ENCODE measurements at places on chromosomes 3 and 15. TPM values are rescaled to one million over a fixed set of nuclear protein-coding genes. Genes with fewer than 3 reads are reported as not detected.

GOLGA8S gene
- total RNA-seq, result 0.05 TPM

DNA sequence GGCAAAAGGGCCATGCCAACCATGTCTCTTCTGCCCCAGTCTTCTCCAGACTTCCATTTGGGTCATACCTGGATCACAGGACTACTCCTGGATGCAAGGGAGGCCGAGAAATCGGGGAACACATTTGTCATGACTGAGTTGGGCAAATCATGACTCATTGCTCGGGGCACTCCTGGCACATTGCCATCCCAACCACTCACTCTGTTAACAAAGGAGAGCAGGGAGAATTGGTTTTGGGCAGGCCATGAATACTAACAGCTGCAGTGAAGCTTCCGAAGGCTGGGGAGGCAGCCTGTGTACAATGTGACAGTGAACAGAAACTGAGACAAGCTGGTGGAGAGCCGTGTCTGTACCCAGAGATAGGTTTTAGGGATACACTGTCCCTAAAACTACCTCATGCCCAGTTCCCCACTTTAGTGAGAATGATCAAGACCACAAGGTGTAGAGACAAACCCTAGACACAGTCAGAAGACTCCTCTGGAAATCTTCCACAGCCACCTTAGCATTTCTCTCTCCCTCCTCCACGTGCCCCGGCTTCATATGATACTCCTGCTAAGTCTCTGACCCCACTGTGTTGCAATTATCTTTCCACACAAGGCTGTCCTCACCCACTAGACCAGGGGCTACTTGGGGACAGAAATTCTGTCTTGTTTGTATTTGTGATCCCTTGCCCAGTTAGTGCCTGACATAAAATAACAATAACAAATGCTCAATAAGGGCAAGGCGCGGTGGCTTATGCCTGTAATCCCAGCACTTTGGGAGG, 10.5 kb upstream of the BUB1B start:
- no peak for DNase-seq

GRCh38 chr3:16180737-16181134, 6.3 kb downstream of the GALNT15 start:
- no peak for DNase-seq

- DNase-seq, result no peak
Measured at GRCh38 chr3:156551746-156552145, 3.2 kb downstream of the SSR3 start.

KIF23 gene
- total RNA-seq, result 68.8 TPM

- DNase-seq, result no peak
Measured at GRCh38 chr3:136893848-136894443, 31.9 kb downstream of the NCK1 start.

DNA sequence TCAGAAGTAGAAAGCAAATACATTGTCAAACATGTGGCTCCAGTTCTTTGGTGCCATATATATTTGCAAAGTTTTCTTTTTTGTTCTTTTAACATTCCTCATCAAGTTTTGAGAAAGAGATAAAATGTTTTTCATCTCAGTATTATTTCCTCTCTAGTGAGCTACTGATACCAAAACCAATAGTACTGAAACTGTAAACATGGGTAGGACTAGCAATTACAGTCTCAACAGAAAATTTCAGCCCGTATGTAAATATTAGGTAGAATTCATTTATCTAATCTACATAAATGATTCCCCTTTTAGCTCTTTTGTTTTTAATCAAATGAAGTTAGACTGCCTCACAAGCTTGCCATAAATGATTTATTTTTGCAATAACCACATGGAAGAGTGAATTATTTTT, 21.4 kb downstream of the SECISBP2L start:
- no peak for DNase-seq

DNA sequence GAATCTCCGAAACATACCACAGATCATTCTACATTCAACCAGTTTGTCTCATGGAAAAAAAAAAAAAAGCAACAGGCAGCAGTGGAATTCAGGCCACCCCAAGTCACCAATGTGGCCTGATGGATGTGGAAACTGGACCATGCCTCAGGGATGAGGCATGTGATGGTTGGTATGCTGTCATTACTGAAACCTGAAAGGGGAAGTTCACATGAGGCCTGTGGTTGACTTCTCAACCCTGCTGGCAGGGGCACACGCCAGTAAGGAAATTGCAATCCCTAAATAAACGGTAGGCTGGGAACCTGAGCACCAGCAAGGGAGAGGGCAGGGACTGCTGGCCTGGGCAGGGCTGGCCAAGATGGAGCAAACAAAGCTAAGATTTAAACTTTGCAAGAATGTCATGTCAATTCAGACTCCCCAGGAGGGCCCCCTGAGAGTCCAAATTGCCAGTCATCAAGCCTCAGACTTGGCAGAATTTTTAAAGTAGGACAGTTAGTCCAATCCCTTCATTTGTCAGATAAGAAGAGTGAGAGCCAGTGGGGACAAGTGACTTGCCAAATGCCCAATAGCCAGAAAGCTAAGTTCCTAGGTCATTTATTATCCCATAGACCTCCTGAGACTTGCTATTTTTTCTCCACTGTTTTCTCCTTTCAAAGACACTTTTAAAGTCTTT, 310.4 kb downstream of the ERC2 start:
- DNase-seq, result no peak

DNA sequence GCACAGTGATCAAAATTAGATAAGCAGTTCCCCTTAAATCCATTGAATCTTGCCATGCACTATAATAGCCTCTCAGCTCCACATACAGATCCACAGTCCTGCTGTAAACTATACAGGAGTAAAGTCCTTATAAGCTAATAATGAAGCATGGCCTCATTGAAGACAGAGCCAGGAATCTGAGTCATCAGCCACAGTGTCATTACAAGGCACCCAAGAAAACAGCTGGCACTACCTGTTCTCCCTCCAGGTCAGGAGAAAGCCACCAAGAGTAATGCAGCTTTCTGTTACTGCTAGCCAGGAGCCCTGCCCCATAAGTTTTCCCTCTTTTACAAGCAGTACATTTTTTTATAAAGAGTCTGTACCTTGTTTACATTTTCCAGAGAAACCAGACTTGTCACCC, 27.3 kb downstream of the WDR49 start:
- DNase-seq, result no peak

- no peak for DNase-seq
Measured at GRCh38 chr3:177742273-177742672, 545.0 kb upstream of the TBL1XR1 start.

GRCh38 chr15:81889485-81889881, 156.3 kb downstream of the MEX3B start:
- no peak for DNase-seq

DNA sequence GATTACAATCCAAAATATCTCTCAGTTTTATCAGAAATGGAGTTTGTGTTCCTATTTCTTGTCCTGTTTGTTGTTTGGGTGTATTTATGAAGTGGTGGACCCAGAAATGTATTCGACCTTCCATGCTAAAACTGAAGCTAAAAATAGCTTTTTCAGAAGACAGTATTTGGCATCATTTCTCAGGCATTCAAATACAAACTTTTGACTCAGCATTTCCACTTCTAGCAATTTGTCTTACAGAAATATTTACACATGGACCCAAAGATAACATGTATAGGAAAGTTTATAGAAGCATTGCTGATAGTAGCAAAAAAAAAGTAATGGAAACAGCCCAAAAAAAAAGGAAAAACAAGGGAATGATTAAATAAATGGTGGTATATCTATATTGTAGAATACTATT, 156.3 kb downstream of the HCN4 start:
- no peak for DNase-seq

KBTBD8 gene
- total RNA-seq, result 6.8 TPM

SLC9A9 gene
- total RNA-seq, result 0.33 TPM

DNA sequence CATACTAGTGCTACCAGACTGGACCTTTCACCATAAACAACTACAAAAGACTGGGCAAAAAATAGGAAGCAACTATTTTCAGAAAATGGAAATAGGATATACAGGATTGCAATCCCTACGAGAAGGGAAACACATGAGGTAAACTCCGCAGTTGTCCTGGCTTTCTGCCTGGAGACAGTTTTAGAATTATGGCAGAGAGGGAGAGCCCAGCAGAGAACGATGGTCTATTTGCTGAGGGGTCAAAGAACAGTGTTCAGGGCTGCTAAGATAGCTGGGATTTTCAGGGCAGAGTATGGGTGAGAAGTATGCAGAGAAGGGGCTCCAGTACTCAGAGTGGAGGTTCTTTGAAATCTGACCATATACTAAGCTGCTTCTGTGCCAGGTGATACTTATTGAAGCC, 163.4 kb downstream of the CHDH start:
- no peak for DNase-seq

VIPR1 gene
- total RNA-seq, result 8.4 TPM

- DNase-seq, result no peak
Measured at GRCh38 chr3:112512320-112512719, 13.0 kb upstream of the BTLA start.

- DNase-seq, result no peak
Measured at GRCh38 chr3:107956991-107957900, 133.6 kb downstream of the CD47 start.

- no peak for DNase-seq
Measured at GRCh38 chr15:74610302-74610951, 5.2 kb upstream of the CLK3 start.

DNA sequence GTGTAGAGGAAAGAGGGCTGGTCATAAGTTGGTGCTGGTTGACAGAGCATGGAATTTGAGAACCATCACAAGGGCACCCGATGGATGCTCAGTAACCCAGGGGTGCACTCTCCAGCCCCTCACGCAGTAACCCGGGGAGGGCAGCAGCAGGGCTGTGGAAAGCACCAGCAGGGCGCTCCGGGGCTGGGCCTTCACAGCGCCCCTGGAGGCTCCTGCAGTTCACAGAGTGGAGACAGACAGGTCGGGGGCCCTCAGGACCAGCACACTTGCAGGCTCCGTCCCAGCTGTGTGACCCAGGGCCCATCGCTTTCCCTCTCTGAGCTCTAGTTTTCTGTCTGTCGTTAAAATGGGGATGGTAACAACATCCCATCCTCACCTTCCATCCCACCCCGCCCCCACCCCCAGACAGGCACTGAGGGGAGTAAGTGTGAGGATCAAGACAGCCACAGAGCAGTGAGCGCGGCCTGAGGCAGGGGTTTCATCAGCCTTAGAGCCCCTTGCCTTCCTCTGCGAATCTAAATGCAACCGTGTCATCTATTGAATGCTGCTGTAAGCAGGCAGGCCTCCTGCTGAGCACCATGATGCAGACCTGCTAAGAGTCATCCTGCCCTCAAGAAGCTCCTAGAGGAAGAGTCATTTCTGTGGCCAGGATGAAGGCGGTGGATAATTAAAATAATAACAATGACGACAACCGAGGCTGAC, 90.2 kb upstream of the LINGO1 start:
- DNase-seq, result no peak

GRCh38 chr15:43872416-43873020, 45.7 kb downstream of the WDR76 start:
- DNase-seq, result peak; percentile 10

- DNase-seq, result no peak
Measured at GRCh38 chr3:154122552-154122911, 1.3 kb downstream of the ARHGEF26 start.

REC114 gene
- total RNA-seq, result not detected

KNL1 gene
- 31.0 TPM for total RNA-seq

DNA sequence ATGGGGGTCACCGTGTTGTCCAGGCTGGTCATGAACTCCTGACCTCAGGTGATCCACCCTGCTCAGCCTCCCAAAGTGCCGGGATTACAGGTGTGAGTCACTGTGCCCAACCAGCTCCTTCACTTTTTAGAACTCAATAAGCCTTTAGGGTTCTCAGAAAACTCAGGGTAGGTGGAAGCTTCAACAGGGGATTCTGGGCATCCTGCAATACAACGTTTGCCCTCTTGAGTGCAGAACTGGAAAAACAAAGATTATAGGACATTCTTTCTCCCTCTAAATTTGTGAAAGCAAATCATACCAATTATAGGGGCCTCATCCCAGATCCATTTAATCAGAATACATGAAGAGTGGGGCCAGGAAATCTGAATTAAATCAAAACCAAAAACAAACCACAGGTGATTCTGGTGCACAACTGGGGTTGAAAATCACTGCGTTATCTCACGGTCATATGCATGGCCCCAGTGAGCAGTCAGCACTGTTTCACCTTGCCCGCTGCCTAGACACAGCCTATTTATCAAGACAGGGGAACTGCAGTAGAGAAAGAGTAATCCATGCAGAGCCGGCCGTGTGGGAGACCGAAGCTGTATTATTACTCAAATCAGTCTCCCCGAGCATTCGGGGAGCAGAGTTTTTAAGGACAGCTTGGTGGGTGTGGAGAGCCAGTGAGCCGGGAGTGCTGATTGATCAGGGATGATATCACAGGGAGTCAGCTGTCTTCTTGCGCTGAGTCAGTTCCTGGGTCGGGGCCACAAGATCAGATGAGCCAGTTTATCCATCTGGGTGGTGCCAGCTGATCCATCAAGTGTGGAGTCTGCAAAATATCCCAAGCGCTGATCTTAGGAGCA, 58.4 kb downstream of the TMEM44 start:
- DNase-seq, result no peak

SLC22A14 gene
- not detected for total RNA-seq

DNA sequence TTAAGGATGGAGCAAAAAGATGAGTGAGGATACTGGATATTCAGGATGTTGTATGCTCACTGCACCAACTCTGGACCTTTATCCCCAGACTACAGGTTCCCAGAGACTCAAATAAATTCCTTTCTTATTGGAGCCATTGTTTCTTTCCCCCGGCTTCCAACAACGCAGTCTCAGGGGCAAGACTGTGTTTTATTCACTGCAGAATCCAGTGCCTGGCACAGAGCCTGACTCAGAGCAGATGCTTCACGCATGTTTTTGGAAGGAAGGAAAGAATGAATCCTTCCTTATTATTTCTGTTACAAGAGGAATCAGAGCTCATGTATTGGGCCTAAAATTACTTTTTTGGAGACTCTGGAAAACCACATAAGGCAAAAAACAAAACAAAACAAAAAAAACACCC, 96.0 kb upstream of the VGLL4 start:
- no peak for DNase-seq

GRCh38 chr3:8835385-8835784, 66.0 kb upstream of the OXTR start:
- DNase-seq, result no peak

- DNase-seq, result no peak
Measured at GRCh38 chr3:26637698-26638097, 15.1 kb downstream of the LRRC3B start.

DNA sequence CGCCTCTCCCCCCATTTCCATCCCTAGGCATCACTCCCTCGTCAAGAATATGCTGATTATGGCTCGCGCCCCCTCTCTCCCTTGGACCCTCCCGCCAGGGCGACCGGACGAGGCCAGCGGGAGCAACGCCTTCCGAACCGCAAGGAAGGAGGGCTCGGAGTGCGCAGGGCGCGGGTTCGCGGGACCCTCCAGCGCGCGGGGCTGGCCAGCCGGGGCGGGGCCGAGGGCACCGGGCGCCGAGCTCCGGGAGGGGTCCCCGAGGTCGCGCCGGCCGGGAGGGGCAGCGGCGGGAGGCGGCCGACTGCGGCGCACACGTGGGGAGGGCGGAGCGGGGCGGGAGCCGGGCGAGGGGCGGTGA, 483 bp downstream of the EHD4 start:
- no peak for DNase-seq

EBLN2 gene
- total RNA-seq, result 4.1 TPM

PLCH1 gene
- total RNA-seq, result 0.21 TPM

CHST2 gene
- 4.4 TPM for total RNA-seq

GRCh38 chr3:162842549-162843216, 1346.1 kb downstream of the OTOL1 start:
- DNase-seq, result no peak

C2CD4A gene
- total RNA-seq, result 0.14 TPM

GRCh38 chr15:64461721-64462162, 1.4 kb downstream of the ZNF609 start:
- peak; percentile 68 for DNase-seq

GRCh38 chr3:132161608-132162007, 126.8 kb upstream of the CPNE4 start:
- no peak for DNase-seq
